Ureter (tissue), 1 donor: ENCODE measurements at places on chromosomes 2 and 18. TPM values are rescaled to one million over a fixed set of nuclear protein-coding genes. Genes with fewer than 3 reads are reported as not detected.

The PDE1A gene
- total RNA-seq, result 9.7 TPM

The NAT8 gene
- total RNA-seq, result not detected

The TTN gene
- total RNA-seq, result 3.9 TPM

The ZNF521 gene
- 11.6 TPM for total RNA-seq

The HJURP gene
- 0.31 TPM for total RNA-seq

The DDX18 gene
- total RNA-seq, result 79.7 TPM

The ARHGEF33 gene
- total RNA-seq, result 0.68 TPM

The TGFA gene
- 17.8 TPM for total RNA-seq

The GBX2 gene
- not detected for total RNA-seq

The ZEB2 gene
- 92.4 TPM for total RNA-seq

The SH3RF3 gene
- total RNA-seq, result 8.0 TPM

The KIF5C gene
- 14.3 TPM for total RNA-seq

The FTCDNL1 gene
- total RNA-seq, result 1.5 TPM

The TFCP2L1 gene
- 15.7 TPM for total RNA-seq

The YPEL5 gene
- 113 TPM for total RNA-seq

The ANKRD36B gene
- 25.3 TPM for total RNA-seq

The SLC11A1 gene
- 16.5 TPM for total RNA-seq

The SERPINB2 gene
- total RNA-seq, result not detected

The CD28 gene
- total RNA-seq, result 0.21 TPM

The CABYR gene
- 6.7 TPM for total RNA-seq

The TXNL1 gene
- 66.1 TPM for total RNA-seq

The DSEL gene
- total RNA-seq, result 6.3 TPM

The UGT1A4 gene
- 23.2 TPM for total RNA-seq

The SMAD4 gene
- total RNA-seq, result 118 TPM

The CDH19 gene
- 1.2 TPM for total RNA-seq

The MXD1 gene
- 11.8 TPM for total RNA-seq

The SLC16A14 gene
- total RNA-seq, result 9.2 TPM

The FAHD2A gene
- total RNA-seq, result 25.7 TPM

The TTC27 gene
- 29.4 TPM for total RNA-seq

The KRTCAP3 gene
- total RNA-seq, result 52.9 TPM
